Tongue (tissue), 3 donors: ENCODE measurements at places on chromosomes 13 and 19. TPM values are rescaled to one million over a fixed set of nuclear protein-coding genes. Genes with fewer than 3 reads are reported as not detected.

FAAP24 gene
- total RNA-seq: 0.41 TPM

CYP4F2 gene
- total RNA-seq: not detected

VSTM2B gene
- total RNA-seq: not detected

KLK2 gene
- not detected for total RNA-seq

ACP5 gene
- total RNA-seq: 2.5 TPM

KANK3 gene
- 24.2 TPM for total RNA-seq

CDADC1 gene
- 8.3 TPM for total RNA-seq

GALP gene
- total RNA-seq: not detected

ONECUT3 gene
- total RNA-seq: not detected

FAM83E gene
- 10.2 TPM for total RNA-seq

CGB8 gene
- not detected for total RNA-seq

ZNF529 gene
- 31.4 TPM for total RNA-seq

LIM2 gene
- not detected for total RNA-seq

ANGPTL8 gene
- total RNA-seq: not detected
